ENCODE measurements at places on chromosomes 2 and 18. TPM values are rescaled to one million over a fixed set of nuclear protein-coding genes. Genes with fewer than 3 reads are reported as not detected.

The ABCB11 gene
- not detected for total RNA-seq

DNA sequence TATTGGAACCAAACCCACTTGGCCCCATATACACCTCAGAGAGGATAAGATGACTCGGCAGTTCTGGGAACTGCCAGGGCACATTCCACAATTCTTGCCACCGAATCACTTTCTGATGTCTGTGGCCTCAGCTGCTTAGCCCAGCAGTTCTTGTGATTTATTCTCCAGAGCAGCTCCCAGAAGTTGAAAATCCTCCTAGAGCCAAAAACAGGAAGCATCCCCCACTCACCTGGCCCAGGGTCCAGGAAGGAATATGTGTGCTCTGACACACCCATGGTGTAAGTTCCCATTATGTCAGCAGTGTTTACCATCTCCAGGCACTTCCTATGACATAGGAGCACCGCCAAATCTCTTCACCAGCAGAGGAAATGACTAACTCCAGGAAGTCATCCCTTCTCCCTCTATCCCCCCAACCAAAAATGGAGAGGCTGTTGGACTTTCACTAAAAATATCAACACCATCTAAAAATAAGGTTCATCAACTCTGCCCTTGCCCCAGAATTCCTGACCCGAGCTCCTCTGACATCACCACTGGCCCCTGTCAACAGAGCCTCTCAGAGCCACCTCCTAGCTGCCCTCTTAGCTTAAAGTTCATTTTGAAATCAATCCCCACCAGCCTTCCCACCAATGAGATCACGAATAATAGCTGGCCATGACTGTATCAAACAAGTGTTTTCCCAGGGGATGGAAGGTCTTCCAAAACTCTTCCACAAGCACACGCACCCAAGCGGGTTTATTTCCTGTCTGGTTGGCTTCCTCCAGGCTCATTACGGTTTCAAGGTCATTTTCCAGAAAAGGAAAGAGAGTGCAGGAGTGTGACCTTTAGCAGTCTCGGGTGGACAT is 223.1 kb upstream of the PARD3B start:
- DNase-seq, result no peak
- H3K27me3 ChIP-seq, result no peaks in the 10 kb centered on the region
- no peak overlapping the region for H3K27ac ChIP-seq
- no peaks in the 10 kb centered on the region for H3K4me1 ChIP-seq

The KCNG3 gene
- total RNA-seq, result not detected

GRCh38 chr2:233813236-233814055 is 35.3 kb downstream of the MROH2A start:
- no peak overlapping the region for H3K4me3 ChIP-seq
- no peak for DNase-seq
- no peaks in the 10 kb centered on the region for H3K4me1 ChIP-seq
- no peaks in the 10 kb centered on the region for H3K27me3 ChIP-seq
- H3K36me3 ChIP-seq, result no peaks in the 10 kb centered on the region
- H3K27ac ChIP-seq, result no peak overlapping the region

Measured in CD4-positive, alpha-beta memory T cell (primary cell).